ENCODE measurements at places on chromosomes 5 and 9.

- no peak for DNase-seq
Measured at GRCh38 chr5:39400713-39401578, 23.8 kb downstream of the DAB2 start.

DNA sequence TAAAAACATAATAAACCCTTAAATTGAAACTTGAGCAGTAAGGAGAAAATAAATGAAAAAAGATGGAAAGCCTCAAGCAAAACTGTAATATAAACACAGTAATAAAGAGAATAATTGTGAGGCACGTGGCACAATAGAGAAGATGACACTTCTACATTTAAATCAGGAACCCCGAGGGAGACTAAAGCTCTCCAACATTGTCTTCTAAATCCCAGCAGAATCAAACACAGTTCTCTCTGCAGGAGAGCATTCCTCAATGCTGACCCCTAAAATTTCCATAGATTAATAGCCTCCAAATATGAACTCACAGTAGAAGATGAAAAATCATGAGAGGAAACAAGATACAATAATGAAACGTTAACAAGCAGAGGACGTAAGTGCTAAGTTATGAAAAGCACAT lies 721.2 kb upstream of the COX7C start:
- DNase-seq = no peak

DNA sequence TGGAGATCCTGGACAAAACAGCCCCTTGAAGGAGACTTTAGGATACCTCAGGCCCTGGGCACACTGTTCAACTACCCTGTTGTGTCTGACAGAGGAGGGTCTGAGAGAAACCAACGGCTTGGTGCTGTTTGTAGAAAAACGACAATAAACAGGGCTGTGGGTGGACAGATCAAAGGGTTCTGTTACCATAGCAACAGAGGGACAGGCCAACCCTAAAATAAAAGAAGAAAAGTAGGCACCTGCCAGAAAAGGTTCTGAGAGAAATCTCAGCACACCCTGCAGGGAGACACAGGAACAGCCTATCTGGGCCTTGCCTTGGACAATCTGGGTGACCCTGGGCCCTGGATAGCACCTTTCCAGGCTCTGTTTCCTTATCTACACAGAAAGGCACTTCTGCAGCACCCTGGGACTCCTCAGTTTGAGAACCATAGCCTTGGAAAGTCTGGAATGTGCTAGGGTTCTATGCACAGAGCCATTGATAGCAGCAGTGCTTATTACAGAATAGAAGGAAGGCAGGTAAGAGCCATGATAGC lies 104.8 kb upstream of the TBC1D2 start:
- no peak for DNase-seq

DNA sequence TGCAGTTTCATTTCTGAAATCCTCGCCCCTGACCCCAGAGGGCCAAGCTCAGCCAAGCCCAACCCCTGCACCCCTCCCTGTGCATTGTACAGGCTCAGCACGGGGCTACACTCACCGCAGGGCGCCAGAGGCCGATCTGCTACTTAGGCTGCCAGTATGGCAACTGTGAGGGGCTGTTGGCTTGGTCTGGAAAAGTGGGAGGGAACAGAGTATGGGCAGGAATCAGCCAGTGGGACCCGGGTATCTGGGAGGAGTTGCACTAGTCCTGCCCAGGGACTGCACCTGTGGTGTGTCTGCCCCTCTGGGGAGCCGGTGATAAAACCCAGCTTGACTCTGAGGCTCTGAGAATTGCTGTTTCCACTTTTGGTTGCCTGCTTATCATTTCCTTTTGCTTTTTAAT lies 167.4 kb upstream of the KIF2A start:
- DNase-seq = no peak

- DNase-seq = no peak
Measured at GRCh38 chr9:122042056-122042455, 51.1 kb downstream of the TTLL11 start.

DNA sequence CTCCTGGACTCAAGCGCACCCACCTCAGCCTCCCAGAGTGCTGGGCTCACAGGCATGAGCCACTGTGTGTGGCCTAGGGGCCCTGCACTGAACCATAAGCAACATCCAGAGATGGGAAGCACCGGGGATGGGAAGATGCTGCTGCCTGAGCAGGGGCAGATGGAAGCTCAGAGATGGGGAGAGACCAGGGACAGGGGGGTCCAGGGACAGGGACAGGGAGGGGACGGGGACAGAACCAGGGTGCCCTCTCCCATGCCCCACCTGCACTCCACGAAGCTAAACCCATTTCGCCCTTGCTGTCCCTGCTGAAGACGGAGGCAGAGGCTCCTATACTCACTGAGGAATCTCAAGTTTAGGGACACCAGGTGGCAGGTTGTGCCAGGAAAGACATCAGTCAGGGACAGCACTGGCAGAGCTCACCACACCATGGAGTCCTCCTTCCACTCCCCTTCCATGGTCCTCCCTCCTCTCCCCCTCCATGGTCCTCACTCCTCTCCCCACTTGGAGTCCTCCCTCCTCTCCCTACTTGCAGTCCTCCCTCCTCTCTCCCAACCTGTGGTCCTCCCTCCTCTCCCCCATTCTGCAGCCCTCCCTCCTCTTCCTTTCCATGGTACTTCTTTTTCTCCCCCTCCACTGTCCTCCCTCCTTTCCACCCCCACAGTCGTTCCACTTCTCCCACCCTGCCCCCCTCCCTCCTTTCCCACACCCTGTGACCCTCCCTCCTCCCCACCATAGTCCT lies 45.5 kb upstream of the LRRC14B start:
- DNase-seq = no peak

DNA sequence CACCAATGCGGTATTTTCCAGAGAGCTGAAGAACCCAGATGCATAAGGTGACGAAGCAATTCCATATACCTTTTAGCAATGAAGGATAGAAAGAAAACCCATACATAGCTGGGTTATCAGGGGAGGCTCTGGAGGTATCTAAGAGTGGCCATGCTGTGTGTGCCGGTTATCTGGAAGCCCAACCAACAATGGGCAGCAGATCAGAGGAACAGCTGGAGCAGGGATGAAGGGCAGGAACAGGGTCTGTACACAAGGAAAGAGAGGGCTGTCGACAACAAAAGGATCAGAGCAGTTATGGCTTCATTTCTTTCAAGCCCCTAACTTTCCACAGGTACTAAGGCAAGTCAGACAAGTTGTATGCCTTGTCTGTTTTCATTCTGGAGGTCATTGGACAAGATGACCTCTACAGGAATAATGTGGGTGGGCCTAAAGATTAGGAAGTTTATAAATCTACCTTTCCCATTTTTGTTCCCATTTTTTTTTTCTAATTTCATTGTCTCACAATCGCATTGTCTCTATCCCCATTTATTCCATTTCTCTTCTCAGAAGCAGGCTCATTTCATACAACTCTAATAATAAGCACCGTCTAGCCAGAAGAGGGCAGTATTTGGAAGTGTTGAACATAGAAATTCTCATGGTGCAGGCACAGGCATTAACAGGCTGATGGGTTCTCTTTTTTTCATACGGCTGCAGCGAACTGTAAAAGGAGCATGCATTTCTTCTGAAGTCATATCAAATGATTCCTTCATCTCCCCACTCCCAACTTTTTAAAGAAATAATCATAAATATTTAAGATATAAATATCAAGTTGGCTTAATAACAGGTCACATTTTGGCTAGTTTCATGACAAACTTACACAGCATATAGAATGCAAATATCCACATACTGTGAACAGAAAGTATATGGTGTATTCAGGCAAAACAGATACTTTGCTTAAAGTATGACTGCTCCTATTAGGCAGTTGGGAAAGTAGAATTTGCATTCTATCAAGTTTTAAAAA lies 63.5 kb downstream of the ZNF474 start:
- peak; percentile 83 for DNase-seq

DNA sequence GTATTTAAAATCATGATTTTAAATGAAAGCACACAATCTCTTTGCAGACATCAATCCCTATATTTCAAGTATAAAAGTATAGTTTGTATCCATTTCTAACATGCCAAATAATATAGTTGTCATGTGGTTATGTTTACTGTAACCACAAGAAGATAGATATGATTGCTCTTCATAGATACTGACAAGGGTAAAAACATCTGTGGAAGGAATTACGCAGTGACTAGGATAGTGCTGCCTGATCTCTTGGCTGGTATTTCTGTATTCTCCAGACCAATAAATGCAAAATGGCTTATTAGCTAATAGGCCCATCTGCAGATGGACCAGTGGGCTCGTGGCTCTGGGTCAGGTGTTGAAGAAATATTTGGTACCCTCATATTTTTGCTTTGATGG lies 34.9 kb upstream of the FBN2 start:
- DNase-seq = no peak

GRCh38 chr5:93587597-93588351 lies 4.8 kb downstream of the NR2F1 start:
- peak; percentile 75 for DNase-seq

DNA sequence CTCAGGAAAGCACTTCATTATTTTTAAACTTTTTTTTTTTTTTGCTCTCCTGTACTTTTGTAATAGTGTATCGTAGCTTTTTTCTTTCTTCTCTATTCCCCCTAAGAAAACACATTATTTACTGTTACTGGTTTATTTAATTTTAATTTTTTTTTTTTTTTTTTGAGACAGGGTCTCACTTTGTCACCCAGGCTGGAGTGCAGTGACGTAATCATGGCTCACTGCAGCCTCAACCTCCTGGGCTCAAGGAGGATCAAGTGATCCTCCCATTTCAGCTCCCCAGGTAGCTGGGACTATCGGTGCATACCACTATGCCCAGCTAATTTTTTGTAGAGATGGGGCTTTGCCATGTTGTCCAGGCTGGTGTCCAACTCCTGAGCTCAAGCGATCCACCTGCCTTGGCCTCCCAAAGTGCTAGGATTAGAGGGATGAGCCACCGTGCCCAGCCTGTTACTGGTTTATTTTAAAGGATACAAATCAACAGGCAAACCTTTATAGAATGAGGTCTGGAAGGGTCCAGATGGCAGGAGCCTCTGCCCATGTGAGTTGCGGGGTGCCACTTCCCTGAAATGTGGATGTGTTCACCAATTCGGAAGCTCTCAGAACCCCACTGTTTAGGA lies 49.0 kb upstream of the TNFSF15 start:
- DNase-seq = no peak

DNA sequence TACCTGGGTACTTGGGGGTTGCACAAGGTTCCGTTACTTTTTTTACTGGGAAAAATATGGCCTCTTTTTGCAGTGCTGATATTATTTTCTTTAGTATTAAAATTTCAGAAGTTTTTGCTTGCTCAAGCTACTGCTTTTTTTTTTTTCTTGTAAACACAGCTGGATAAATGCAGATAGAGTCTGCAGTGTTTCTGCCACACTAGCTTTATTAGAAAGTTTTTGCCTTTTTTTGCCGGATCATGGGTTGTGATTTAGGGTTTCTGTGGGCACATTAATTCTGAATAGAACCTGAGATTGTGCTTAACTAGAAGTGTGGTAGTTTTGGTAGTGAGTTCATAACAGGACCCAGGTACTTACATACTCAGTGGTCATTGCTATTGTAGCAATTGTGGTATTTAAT lies 19.9 kb downstream of the KIAA1958 start:
- DNase-seq = no peak

- DNase-seq = no peak
Measured at GRCh38 chr9:18382243-18382642, 91.7 kb upstream of the ADAMTSL1 start.

DNA sequence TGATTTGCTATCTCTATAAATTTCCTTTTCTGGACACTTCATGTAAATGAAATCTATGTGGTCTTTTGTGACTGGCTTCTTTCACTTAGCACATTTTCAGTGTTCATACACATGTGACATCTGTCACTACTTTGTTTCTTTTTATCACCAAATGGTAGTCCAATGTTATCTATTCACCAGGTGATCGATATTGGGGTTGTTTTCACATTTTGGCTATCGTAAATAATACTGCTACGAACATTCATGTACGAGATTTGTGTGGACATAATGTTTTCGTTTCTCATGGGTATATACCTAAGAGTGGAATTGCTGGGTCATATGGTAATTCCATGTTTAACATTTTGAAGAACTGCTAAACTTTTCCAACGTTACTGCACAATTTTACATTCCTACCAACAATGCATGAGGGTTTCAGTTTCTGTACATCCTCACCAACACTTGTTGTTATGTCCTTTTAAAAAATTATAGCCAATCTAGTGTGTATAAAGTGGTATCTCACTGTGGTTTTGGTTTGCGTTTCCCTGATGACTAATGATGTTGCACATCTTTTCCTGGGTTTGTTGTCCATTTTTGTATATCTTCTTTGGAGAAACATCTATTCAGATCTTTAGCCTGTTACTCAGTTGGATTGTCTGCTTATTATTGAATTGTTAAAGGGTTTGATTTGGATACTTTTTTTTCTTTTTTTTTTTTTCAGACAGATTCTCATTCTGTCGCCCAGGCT lies 263.0 kb downstream of the PDZD2 start:
- DNase-seq = no peak

DNA sequence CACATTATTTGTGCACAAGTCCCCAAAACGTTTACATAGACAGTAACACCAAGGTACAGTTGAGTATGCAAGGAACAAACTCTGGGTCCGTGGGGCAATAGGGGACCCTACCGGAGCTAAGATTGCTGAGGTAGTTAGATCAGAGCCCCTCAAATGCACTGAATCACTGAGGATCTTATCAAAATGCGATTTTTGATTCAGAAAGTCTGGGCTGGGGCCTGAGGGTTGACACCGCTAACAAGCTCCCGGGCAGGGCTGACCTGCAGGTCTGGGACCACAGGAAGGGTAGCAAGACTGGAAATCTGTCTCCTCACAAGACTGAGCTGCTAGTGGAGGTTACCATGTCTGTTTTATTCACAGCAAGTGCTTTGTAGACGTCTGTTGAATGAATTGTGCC lies 1.8 kb upstream of the IL3 start:
- no peak for DNase-seq

DNA sequence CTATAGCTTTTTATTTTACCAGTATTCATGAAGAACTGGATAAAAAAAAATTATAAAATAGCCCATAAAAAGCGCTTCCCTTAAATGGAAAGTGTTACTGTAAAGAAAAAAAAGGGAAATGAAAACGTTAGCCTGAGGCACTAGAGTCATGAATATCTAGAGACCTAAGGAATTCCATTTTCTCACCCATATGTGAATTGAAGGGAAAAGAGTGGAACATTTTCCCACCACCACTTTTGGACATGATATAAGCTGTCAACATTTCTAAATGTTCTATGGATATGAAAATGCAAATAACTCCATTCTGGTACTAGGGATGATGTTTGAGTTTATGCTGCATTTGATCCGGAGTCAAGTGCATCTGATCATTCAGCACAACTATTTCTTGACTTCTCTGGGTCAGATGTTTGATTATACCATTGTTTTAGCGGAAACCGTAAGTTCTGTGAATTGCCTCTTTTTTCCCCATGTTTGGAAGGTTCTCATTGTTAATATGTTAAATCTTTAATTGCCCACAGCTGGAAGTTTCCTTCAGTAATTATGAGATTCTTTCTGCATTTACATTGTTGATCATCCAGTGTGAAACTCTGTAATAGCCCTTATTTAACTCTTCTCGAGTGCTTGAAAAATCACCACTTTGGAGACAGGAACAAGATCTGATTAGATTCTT lies 467.4 kb upstream of the SEMA6A start:
- no peak for DNase-seq

DNA sequence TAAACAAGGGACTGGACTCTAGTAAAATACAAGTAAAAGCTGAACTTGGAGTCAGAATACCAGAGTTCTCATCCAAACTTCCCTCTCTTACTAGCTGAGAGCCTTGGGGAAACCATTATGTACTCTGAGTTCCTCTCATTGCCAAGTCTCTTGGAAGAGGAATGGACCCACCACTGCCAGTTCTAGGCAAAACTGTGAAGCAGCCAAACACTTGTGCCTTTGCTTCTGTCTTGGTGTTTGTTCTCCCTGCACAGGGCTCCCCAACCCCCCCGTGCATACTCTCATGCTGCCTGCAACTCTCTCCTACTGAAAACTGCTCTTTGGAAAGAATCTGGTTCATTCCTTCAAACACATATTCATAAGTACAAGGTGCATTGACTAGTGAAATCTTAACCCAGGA lies 102.6 kb downstream of the PDZD2 start:
- DNase-seq = no peak
